ENCODE measurements at places on chromosomes 6 and 20.

DNA sequence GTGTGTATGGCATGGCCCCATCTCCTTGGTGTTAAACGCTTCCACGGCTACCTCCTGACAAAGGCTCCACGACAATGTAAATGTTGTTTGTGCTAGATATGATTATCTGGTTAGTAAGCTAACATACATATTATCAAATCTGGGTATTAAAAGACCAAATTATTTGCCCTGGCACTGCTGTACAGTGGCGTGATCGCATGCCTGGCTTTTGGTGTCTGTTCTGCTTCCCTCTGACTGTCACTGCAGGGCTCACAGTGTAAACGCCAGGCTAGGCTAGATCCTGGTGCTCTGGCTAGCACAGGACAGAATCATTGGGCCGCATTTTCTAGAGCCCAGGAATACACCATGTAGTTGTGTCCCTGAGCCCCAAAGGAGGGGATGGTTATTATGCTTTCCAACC lies 38.7 kb downstream of the CD164 start:
- DNase-seq: no peak

- no peak for DNase-seq
Measured at GRCh38 chr6:46914279-46914810, 7.4 kb downstream of the ADGRF5 start.

DNA sequence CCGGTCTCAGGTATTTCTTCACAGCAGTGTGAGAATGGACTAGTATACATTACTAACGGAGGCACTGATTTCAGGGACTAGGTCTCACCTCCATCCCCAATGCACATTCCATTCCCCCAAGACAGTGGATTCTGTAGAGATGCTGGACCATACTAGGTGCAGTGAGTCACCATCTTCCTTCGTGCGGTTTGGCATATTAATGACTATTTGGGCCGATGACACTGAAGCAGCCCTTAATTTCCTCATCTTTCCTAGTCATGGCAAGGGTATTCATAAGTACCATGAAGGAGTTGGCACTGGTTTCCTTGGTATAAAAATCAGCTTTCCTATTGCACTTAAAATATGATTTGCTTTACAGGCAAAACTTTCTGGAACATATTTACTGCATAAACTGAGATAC lies 121.4 kb upstream of the TRAF3IP2 start:
- no peak for DNase-seq

- no peak for DNase-seq
Measured at GRCh38 chr6:24686946-24687345, 20.1 kb downstream of the ACOT13 start.

- DNase-seq: no peak
Measured at GRCh38 chr20:45782890-45783289, 8.8 kb downstream of the WFDC3 start.

DNA sequence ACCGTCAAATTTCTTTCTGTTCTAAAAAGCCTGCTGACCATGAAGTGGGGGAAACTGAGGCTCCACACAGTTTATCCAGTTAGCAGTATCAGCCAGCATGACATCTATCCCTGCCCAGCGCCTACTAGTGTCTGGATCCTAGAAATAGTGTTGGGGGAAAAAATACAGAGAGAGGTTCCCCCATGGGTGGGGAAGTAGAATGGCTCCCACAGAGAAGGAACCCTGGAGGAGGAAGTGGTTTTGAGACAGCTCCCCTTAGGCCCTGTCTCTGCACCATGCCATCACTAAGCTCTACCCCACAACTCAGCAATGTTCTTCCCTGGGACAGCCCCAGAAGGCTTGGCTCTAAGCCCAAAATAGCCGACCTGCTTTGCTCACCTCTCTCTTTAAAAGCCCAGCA lies 153.4 kb downstream of the MBOAT1 start:
- DNase-seq: no peak

- no peak for DNase-seq
Measured at GRCh38 chr6:150549007-150549406, 50.7 kb upstream of the PLEKHG1 start.

GRCh38 chr6:24875534-24875901 lies 60.2 kb downstream of the RIPOR2 start:
- no peak for DNase-seq

- no peak for DNase-seq
Measured at GRCh38 chr6:167731216-167731615, 95.5 kb upstream of the AFDN start.

DNA sequence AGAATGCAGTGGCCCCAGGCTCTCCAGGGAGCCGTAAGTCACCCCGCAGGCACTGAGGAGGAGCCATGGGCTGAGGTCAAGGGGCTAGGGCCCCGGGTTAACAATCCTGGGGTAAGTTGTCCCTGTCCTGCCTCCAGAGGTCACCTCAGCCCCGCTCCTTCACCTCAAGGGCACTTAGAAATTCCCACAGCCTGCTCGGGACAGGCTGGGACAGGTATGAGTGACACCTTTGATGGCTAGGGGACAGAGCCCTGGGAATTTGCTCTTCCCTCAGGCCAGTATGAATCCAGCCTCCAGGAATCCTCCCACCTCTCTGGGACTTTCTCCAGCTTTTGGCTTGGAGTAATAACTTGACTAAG lies 3.5 kb upstream of the GRM4 start:
- no peak for DNase-seq

DNA sequence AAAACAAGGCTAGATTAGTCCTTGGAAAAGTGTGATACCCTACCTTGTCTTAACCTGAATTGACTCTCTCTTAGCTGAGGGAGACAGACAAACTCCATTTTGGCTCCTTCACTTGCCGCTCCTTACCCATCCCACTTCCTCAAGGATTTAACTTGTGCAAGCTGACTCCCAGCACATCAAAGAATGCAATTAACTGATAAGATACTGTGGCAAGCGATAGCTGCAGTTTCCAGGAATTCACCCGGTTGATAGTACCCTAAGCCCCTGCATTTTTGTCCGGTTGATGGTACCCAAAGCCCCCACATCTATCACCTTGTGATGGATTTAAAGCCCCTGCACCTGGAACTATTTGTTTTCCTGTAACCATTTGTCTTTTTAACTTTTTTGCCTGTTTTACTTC lies 1.9 kb upstream of the SERINC3 start:
- no peak for DNase-seq

GRCh38 chr6:37845930-37846329 lies 26.4 kb downstream of the ZFAND3 start:
- DNase-seq: no peak

DNA sequence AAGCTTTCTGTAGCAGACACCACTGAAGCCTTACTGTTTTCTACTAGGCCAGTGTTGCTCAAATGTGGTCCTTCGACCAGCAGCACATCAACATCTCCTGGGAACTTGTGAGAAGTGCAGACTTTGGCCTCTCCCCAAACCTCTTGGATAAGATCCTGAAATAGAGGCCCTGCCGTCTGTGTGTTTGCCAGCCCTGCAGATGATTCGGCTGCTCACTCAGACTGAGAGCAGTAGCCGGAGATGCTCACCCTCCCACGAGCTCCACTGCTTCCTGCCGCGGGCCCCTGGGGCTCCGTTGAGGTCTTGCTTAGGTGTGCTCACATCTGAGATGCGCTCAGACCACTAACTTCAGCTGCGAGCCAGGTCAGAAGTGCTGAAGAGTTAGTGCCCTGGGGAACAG lies 129.5 kb upstream of the SSTR4 start:
- DNase-seq: no peak

All from ascending aorta (tissue), 2 donors.